CD4-positive, alpha-beta T cell treated with Interleukin-4 for 1 hour (primary cell): ENCODE measurements at places on chromosomes 5 and 9.

GRCh38 chr9:90956026-90956810 is 154.6 kb downstream of the SYK start:
- DNase-seq, result no peak

GRCh38 chr9:130555061-130555460 is 24.3 kb upstream of the FUBP3 start:
- no peak for DNase-seq

DNA sequence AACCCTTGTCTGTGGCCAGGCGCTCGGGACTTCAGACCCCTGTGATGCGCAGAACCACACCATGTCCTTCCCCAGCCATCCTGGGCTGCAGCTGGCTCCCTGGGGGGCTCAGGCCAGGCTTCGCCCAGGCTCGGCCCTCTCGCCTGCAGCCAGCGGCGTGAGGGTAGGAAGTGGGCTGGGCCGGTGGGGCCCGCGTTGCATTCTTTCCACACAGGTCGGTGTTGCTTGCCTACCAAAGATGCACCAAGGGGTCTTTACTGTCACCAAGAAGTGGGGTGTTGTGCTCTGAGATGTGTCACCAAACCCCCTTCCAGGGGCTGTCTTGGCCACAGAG is 48.3 kb upstream of the RNF130 start:
- DNase-seq, result no peak

GRCh38 chr5:58439094-58439644 is 20.7 kb downstream of the PLK2 start:
- DNase-seq, result no peak

- DNase-seq, result no peak
Observed at GRCh38 chr9:93996863-93997262, 41.7 kb upstream of the BARX1 start.

GRCh38 chr5:43369651-43370050 is 42.5 kb downstream of the CCL28 start:
- no peak for DNase-seq

- no peak for DNase-seq
Observed at GRCh38 chr9:95409650-95410426, 92.3 kb upstream of the FANCC start.

DNA sequence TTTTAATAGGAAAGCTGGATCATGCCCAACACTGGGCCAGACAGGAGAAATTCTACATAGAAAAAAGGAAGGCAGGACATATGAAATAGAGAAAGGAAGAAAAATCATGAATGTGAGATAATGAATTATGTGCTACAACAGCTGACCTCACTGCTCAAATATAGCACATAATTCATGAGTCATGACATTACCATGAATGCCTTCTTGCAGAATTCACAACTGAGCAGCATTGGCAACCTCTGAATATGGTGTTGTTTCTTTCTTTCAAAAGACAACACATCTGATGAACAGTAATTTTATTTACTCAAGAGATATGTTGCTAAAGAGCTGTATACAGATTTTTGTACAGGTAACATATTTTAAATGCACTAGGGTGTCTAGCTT is 34.4 kb downstream of the APBA1 start:
- DNase-seq, result no peak

- DNase-seq, result no peak
Observed at GRCh38 chr5:141362719-141363118, 1.2 kb upstream of the PCDHGA5 start.

DNA sequence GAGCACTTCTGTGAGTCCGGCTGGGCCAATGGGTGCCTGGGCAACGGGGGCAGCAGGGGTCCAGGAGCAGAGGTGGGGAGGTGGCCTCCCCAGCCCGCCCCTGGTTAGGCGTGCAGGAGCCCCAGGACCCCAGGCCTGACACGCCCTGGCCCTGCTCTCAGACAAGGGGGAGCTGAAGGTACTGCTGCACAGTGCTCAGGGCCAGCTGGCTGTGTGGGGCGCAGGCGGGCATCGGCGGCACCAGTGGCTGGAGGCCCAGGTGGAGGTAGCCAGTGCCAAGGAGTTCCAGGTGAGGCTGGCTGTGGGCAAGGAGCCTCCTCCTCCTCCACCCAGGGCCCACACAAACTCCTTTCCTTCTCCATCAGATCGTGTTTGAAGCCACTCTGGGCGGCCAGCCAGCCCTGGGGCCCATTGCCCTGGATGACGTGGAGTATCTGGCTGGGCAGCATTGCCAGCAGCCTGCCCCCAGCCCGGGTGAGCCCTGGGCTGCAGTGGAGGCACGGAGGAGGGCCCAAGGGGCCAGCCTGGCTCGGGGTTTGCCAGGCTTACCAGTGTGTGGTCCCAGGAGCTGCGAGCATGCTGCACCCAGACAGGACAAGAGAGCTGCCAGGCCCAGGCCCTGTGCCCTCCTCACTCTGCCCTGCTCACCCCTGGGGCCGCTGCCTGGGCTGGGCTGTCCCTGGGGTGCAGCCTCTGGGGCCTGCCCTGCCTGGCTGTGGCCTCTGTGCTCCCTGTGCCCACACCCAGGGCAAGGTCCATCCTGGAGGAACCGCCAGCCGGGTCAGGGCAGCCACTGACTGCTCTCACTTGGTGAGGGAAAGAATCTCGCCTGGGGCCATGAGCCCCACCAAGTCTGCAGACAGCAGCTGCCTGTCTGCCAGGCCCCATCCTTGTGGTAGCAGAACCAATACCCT is 7.0 kb downstream of the MAMDC4 start:
- DNase-seq, result no peak

DNA sequence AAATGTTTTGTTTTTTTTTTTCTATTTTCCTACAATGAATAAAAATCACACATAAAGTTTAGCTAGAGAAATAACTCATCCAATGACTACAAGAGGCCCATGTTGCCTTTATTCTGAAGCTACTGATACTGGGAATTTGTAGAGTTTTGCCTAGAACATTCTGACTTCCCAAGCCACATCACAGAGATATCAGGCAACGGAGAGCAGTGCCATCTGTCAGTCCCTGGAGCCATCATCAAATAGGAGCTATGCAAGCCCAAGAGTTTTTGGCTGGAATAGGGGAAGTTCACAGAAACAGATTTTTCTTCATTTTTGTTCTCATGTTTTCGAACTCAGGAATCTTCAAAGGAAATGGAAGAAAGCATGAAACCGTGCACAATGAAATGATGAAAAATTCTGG is 896.6 kb downstream of the TLE1 start:
- DNase-seq, result no peak

DNA sequence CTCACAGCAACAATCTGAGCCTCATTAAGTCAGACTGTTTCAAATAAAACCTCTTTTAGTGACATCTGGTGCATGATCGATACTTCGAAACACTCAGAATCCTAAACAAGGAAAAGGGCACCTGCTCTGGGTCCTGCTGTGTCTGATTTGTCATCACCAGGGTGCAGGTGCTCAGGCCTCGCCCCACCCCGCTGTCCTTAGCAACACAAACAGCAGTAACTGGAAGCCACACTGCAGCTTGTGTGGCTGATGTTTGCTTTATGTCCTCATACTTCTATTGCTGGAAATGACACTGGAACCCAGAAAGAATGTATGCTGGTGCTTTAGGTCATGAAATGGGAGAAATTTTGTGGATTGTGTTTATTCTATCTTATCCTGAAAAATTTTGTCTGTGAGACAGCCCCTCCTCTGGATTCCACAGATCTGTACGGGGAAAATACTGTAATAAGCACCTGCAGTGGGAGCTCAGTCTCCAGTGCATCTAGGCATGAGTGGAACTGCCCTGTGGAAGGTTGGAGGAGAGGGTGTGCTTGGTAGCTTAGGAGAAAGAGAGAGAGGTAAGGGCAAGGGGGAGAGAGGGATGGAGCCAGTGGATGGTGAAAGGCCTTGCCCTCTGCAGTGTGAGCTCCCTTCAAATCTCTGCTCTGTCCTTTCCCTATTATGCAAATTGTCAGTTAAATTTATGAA is 284.2 kb downstream of the SMARCA2 start:
- no peak for DNase-seq

DNA sequence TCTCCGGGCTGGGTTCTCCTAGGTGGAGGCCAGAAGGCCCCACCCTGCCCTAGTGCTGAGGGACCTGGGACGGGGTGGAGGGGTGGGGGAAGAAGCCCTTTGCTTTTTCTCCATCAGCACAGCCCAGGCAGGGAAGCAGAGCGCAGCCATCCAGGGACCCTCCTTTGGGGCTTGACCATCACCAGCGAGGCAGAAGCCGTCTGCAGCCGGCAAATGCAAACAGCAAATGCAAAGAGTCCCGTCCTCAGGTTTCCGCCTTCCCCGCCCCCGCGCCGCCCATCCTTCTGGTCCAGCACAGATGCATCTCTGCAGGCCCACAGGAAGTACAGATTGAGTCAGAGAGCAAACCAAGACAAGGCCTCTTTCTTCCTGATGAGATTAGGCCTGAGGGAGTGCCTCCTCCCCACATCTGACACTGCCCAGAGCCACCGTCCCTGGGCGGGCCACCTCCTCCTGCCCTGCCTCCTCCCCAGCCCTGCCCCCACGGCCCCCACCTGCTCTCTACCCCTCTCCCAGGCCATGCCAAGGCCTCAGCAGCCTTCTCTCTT is 23.4 kb downstream of the CORO2A start:
- peak; percentile 48 for DNase-seq

GRCh38 chr5:157076558-157076957 is 17.6 kb upstream of the HAVCR1 start:
- DNase-seq, result no peak

DNA sequence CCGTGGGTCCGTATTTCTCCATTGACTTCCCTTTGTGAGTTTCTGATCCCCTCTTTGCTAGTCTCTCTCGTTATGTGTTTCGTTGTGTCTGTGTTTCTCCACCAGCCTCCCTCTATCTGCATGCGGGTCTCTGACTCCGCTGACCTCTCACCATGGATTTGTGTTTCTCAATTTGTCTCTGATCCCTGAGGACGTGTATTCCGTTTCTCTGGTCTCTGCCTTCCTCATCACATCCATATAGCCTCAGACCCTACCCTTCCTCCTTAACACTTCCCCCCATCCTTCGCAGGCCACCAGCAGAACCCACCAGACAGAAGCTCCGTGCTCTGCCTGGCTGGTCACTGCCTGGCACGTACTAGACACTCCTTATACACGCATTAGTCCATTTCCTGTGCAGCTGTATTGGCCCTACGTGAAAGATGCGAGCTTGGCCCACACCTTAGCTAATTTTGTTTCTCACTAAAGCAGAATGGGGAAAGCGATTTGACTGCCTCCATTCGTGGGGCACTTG is 631 bp downstream of the B4GALT7 start:
- DNase-seq, result no peak

GRCh38 chr5:127055880-127056653 is 17.2 kb downstream of the C5orf63 start:
- no peak for DNase-seq

DNA sequence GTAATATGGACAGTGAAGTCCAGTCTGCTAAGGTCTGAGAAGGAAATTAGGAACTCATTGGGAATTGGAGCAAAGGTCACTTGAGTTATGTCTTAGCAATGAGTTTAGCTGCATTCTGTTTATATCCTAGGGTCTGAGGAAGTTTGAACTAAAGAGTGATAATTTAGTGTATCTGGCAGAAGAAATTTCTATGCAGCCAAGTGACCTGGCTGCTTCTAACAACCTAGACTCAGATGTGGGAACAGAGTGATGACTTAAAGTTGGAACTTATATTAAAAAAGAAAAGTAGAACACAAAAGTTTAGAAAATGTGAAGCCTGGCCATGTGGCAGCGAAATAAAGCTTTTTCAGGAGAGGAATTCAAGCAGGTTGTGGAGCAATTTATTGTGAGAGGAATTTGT is 106.2 kb downstream of the PRDM9 start:
- no peak for DNase-seq

DNA sequence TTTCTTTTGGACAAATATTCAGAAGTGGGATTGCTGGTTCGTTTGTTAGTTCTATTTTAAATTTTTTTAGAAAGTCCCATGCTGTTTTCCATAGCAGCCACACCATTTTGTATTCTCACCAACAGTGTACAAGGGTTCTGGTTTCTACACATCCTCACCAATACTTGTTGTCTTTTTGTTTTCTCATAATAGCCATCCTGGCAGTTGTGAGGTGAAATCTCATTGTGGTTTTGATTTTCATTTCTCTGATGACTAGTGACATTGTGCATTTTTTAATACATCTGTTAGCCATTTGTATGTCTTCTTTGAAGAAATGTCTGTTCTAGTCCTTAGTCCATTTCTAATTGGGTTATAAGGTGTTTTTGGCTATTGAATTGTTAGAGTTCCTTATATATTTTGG is 214.3 kb downstream of the ARRDC3 start:
- DNase-seq, result no peak

GRCh38 chr9:38112049-38112448 is 43.0 kb upstream of the SHB start:
- no peak for DNase-seq

GRCh38 chr5:163941079-163941478 is 435.7 kb downstream of the MAT2B start:
- DNase-seq, result no peak

DNA sequence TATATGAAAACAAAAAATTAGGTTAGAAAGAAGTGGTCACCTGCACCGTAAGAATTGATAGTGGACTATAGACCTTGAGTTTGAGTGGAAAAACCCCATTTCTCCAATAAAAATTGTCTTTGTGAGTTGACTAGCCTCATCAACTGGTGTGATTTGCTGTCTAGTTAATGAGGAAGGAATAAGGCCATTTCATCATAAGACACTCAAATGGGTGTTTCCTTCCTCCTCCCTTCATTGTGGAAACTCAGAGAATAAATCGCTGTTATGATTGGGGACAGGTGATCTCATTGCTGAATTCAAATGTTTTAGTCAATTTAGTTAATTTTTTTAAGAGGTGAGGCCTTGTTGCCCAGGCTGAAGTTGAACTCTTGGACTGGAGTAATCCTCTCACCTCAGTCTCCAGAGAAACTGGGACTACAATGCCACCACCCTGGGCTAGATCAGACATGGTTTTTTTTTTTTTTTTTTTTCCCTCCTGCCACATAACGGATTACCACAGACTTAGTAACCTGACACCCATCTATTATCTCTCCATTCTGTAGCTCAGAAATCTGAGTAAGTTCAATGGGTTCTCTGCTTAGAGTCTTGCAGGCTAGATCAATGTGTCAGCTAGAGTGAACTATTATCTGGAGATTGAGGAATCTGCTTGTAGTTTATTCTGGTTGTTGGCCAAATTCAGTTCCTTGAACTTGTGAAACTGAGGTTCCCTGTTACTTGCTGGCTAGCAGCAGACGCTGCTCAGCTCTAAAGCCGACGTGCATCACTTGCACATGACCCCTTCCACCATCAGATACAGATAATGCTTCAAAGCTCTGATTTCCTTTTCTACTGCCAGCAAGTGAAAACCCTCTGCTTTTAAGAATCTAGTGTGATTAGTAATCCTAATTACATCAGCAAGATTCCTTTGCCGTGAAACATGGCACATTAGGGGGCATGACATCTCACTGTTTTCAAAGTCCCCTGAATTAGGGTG is 663.8 kb upstream of the CDH9 start:
- DNase-seq, result no peak

DNA sequence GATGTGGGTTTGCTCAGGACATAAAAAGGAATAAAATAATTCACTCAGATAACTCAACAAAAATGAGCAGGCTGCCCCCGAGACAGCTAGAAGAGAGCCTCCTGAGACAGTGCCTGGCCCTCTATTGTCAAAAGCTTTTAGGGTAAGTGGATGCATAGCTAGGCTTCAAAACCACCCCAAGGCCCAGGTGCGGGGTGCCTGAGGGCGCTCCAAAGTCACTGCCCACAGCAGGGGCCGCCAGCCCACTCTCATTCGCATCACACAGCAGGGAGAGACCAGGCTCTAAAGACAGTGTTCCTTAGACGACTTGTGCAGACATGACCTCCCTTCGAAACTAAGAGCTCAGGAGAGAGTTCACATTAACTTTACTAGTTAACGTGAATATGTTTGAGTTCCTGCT is 271.5 kb downstream of the FSTL4 start:
- no peak for DNase-seq
